ENCODE measurements at places on chromosomes 12 and 14.

DNA sequence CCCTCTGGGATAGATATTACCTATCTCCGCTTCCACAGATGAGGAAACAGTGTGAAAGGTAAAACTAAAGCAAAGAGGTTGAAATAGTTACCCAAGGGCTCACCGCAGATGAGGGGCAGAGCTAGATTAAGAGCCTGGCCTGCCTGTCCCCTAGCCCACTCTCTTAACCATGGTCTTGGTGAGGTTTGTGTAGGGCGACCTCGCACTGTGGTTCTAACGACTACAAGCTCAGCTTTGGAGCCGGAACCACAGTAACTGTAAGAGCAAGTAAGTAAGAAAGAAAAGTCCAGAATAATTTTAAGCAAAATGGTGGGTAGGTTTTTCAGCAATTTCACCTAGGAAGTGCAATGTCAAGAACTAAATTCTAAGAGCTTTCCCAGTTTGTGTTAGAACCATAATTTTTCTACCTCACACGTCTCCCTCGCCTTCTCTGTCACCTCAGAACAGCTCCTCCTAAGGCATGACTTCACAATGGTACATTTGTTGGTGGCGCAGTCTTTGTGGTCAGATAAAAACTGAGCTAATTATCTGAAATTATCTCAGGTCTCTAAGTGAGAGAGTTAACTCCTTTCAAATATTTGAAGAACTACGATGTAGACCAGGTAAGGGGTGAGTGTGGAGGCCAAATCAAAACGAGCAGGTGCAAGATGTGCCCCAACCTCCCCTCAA, 64.8 kb downstream of the DAD1 start:
- DNase-seq: no peak

DNA sequence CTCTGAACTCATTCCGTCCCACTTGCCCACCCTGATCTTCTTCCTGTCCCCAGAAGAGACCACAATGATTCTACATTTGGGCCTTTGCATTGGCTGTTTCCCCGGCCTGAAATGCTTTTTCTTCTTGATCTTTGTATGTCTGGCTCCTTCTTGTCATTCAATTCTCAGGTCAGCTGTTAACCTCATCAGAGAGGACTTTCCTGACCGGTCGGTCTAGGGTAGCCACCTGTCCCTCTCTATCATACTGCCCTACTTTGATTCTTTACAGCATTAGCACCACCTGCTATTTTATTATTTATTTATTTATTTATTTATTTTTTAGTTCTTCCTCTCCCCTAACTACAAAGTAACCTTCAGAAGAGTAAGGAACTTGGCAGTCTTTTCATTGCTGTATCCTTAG, 84.3 kb downstream of the DYRK2 start:
- no peak for DNase-seq

DNA sequence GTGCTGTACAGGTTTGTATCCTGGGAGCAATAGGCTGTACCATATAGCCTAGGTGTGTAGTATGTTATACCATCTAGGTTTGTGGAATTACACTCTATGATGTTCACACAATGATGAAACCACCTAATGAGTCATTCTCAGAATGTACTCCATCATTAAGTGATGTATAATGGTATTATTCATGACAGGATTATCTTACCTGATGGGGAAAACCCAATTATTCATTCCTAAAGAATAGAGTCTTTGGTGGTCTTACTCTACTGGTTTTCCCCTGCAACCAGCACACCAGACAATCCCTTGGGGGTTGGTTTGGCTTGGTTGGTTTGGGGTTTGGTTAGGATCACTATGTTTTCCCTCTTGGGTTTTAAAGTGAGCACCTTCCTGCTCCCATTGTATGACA, 12.6 kb upstream of the OR10P1 start:
- DNase-seq: no peak

DNA sequence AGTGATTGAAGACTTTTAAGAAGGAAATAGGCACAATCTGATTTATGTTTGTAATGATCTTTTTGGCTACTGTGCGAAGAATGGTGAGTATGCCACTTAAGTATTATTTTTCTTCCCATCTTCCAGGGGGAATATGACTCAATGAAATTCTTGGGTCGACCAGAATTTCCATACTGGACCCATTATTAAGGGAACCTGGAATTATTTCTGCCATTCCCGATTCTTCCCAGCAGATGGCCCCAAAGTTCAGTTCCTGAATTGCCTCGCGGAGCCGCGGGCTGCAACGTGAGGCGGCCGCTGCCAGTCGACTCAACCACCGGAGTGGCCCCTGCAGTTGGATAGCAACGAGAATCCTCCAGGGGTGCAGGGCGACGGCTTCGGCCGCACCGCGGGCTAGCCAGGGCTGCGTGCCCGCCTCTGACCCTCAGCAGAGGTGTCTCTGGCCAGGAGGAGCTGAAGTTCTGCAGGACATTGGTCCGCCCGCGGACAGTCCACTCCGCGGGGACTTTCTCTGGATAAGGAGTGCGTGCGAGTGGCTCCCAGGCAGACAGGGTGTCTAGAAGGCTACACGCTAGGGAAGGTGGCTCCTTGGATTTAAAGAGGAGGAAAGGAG, 628 bp upstream of the TSHR start:
- peak; percentile 56 for DNase-seq

DNA sequence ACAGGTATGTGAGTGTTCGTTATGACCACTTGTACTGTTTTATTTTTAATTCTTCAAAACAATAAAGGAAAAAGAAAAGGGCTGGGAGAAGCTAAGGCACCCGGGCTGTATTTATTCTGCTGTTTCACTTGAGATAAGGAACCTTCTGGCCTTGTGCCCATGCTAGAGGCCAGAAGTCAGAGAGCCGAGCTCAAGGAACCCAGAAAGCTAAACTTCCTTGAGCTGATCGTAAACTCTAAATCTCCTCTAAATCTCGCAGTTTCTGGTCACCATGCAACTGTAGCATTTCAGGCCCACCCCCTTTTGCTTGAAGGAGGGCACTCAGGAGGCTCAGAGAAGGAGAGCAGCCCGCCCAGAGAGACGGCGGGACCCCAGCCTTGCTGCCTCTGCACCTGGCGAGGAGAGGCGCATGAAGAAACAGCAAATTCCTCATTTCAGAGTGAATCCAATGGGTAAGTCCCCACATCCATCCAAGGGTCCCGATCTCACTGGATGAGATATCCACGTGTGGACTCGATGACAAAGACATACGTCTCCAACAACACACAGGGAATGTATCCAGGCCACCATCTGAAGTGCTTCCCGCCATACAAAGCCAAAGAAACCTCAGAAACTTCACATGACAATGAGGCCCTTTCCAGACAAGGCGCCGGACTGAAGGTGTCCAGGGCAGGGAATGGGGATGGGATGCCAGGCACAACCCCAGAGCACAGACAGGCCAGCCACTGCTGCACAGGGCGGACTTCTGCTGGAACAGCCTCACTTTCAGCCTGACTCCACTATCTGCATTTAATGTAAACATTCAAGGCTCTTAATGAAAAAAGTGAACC, 14.6 kb downstream of the CCDC88C start:
- no peak for DNase-seq

DNA sequence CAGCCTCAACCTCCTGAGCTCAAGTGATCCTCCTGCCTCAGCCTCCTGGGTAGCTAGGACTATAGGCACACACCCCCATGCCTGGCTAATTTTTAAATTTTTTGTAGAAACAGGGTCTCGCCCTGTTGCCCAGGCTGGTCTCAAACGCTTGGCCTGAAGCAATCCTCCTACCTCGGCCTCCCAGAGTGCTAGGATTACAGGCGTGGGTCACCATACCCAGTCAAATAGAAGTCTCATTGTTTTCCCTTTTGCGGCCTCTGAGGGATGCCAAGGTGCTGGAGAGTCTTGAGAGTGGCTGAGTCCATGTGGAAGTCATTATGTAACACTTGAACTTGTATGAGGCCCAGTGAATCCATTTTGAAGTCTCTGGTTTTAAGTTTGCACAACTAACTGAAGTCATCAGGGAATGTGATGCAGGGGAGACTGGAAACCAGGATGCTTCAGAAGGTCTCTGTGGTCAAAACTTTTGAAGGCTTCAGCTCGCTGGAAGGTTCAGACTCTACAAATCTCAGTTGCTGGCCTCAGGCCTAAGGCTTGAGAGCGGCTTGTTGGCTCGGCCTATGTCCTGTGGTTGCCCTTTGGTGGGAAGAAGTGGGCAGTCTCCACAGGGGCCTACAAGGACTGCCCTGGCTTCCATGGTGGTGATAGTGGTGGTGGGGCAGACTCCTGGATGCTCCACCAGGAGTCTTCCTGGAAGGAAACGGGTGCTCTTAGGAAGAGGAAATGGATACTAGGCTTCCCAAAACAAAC, 29.2 kb downstream of the GALNT16 start:
- DNase-seq: no peak

- peak; percentile 44 for DNase-seq
These were observed 6.1 kb upstream of the AMIGO2 start for GRCh38 chr12:47085815-47086252.

DNA sequence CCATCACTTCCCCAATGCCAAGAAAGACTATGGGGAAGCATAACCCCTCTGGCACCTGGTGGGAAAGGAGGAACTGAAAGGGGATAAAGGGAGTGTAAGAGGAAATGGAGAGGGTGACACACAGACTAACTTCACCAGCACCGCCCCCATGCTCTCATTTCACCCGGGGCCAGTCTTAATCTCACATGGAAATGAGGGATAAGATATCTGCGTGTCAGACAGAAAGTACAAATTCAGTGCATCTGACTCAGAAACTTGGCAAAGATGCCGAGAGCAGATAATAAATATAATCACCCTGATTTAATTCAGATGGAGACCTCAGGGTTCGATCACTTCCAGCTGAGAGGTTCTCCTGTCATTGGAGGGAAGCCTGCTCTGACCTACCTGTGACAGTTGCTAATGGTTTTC, 191.6 kb downstream of the DUSP6 start:
- DNase-seq: no peak

DNA sequence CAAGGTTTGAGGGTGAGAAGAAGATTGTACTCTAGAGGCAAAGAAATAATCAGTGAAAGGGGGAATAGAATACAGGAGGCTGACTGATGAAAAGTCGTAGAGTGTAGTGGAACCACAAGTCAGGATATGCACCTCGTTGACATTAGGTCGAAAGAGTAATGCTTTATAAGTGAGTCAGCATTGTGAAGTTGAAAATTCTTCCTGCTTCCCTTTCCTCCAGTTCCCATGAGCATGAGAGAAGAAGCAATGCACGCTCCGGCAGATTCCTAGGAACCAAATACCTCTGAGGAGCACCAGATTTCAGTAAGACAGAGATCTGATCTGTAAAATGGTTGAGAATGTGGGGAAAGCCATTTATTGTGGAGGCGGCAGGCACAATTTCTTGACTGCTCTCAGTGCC, 16.5 kb downstream of the CCER1 start:
- no peak for DNase-seq

DNA sequence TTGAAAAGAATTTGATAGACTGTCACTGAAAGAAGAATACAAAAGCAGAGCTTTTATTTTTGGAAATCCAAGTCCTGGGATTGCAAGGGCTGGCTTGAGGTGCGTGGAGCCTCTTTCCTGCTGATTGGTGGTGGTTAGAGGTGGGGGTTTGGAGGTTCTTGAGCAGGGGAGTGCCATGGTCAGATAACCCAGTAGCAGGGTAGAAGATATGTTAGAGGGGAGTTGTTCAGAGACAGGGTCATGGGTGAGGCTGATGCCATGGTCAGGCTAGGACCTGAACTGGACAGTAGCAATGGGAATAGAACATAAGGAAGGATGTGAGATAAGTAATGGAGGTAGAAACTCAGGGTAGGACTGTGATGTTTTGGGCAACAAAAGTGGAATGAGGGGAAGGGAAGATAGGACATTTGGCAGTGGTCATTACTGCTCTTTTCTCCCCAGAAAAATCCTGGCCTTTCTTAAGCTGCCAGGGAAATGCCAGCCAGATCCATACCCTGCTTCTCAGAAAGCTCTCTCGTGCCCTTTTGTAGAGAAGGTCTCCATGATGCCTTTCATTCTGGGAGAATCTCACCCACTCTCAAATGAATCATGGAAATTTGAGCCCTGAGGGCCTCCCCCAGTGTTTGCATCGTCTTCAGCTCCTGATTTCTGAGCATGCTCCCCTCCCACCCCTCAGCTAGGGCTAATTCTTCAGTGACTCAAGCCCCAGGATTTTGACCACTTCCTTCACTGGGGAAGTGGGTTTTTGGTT, 9.5 kb downstream of the EMP1 start:
- no peak for DNase-seq

GRCh38 chr14:55938249-55938791, 179.9 kb upstream of the PELI2 start:
- no peak for DNase-seq

DNA sequence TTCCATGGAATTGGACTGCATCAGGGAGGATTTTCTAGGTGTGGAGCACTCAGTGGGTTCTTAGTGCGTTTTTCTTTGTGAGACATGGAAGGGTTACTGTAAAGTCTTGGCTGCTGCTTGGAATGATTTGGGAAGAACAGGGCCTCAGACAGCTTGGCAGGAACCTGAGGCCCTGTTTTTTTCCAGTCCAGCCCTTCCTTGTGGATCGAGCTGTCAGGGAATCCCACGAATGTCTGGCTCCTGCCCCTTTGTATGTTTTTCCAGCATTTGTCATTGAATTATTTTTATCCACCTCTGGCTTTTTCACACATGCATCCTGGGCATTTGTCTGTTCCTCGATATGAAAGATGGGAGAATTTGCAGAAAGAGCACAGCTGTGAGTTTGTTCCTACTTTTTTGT, 158.5 kb downstream of the TGFB3 start:
- DNase-seq: no peak

DNA sequence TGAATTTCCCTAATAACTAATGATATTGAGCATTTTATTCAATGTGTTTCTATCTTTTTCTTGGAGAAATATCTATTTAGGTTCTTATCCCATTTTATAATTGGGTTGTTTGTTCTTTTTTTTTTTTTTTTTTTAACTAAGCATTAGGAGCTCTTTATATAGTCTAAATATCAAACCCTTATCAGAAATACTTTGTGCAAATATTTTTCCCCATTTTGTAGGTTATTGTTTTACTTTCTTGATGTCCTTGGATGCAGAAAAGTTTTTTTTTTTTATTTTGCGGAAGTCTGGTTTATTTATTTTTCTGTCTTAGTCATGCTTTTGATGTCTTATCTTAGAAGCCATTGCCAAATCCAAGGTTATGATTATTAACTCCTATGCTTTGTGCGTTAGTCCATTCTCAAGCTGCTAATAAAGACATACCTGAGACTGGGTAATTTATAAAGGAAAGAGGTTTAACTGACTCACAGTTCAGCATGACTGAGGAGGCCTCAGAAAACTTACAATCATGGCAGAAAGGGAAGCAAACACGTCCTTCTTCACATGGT, 434.3 kb upstream of the TBX3 start:
- no peak for DNase-seq

DNA sequence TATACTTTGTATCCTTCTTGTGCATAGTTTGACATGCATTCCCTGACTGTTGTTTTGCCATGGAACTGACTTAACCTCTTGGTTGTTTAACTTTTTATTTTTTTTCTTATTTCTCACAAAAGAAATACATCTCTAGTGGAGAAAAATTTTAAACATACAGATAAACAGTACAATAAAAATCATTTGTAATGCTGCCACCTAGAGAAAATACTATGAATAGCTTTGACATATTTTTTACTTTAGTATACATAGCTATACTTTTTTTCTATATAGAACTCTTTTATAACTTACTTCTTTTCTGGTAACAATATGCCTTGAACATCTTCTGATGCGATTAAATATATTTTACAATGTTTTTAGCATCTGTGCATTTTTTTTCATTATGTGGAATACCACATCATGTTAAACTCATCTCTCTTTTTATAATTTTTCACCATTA, 184.5 kb downstream of the AKAP6 start:
- DNase-seq: no peak

- no peak for DNase-seq
These were observed 17.6 kb upstream of the FAM181A start for GRCh38 chr14:93909429-93910128.

GRCh38 chr14:103207388-103208072, 84.3 kb downstream of the TNFAIP2 start:
- no peak for DNase-seq

- DNase-seq: no peak
These were observed 151.4 kb upstream of the SSTR1 start for GRCh38 chr14:38056270-38056669.

Measured in stimulated activated CD4-positive, alpha-beta T cell treated with anti-CD3 and anti-CD28 coated beads, Interleukin-2, amount 100 ng/mL, for 4 hours (primary cell).